NK-92 treated with Interleukin-12 subunit alpha and Interleukin-12 subunit beta, amount 100 ng/mL, for 24 hours (cell line): ENCODE measurements at places on chromosomes 5 and 9.

DNA sequence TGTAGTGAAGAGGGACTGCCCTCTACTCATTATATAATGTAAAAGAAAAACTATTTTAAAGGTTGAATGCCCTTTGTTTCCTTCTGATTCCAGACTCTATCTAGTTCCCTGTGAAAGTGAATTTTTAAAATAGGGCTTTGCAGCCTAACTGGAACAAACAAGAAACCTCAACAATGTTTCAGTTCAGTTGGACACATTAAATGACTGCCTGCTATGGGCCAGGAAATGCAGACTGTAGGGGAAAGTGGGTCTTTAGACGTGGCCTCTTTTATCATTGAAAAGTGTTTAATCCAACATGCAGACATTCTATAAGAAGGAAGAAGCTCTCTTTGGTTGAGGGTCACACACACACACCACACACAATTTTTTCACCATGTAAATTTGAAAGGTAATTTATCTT is 289.1 kb downstream of the ICE1 start:
- DNase-seq, result no peak

- no peak for DNase-seq
Measured at GRCh38 chr5:45642370-45642769, 53.8 kb downstream of the HCN1 start.

DNA sequence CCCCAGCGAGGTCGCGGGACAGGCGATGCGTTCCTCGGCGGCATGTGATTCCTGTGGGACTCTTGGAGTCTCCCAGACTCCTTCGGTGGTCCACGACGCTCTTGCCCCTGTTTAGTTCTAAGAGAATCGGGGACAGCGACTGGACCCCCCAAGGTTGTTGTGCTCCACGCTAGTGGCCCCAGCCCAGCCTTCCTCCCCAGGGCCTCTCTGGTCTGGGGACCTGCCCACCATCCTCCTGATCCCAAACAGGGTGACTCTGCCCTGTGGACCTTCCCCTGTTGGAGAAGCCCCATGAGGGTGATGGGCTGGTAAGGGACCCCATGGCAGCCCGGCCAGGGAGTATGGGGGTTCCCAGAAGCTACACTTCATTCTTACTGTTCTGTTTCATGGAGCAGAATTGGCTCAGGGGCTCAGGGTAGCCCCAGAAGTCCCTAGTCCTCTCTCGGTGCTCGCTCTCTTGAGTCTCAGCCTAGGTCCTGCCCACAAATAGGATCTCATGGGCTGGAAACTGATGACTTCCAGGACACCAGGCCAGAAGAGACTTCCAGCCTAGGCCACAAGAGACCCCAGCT is 880 bp downstream of the CARD19 start:
- no peak for DNase-seq

- DNase-seq, result no peak
Measured at GRCh38 chr9:100472788-100473275, at the start of gene TMEFF1. TSS of gene TMEFF1 (plus strand) at chr9:100473149. CDS start at chr9:100473545, 396 bp downstream.

- DNase-seq, result no peak
Measured at GRCh38 chr5:115467628-115468027, 76.9 kb downstream of the FEM1C start.

GRCh38 chr5:130052752-130053151 is 148.5 kb downstream of the CHSY3 start:
- DNase-seq, result no peak

DNA sequence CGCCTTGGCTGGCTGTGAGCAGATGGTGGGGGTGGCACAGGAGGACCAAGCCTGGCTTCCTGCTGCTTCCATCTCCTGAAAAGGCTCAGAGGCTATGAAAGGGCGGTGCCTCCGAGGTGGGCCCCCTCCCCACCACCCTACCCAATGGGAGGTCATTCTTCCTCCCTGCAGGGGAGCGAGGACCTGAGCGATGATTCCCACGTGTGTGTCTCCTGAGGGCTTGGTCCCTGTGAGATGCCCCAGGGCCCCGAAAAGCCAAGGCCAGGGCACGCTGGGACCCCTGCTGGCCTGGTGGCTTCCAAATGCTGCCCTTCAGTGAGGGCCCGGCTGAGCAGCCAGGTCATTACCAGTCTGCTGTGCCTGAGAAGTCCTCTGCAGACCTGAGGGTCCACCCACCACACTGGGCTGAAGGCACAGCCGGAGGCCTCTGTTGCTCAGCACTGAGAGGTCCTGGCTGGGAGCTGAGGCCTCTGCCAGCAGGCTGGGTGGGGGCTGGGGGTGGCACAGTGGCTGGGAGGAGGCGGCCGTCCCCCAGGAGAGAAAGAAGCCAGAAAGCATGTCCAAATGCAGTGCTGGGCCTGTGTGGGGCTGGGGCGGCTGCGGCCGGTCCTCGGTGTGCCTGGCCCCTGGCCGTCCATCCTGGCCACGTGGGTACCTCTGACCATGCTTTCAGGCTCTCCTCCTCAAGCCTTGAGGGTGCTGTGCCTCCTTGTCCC is 14.0 kb upstream of the SLC6A19 start:
- DNase-seq, result no peak

- no peak for DNase-seq
Measured at GRCh38 chr5:55694152-55694830, 17.8 kb downstream of the SLC38A9 start.

DNA sequence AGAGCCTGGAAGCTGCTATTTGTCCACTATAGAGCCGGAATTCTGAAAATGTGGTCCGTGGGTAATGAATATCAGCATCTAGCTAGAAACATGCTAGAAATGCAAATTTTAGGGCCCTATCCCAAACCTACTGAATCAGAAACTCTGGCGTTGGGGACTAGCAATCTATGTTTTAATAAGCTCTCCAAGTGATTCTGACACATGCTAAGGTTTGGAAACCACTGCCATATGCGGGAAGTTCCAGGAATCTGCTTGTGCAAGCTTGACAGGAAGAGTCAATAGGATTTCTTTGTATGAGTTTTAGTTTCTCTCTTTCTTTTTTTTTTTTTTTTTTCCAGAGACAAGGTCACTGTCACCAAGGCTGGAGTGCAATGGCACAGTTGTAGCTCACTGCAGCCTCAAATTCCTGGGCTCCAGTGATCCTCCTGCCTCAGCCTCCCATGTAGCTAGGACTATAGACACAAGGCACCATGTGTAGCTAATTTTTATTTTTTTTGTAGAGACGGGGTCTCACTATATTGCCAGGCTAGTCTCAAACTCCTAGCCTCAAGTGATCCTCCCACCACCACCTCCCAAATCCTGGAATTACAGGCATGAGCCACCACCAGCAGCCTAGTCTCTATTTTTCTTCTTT is 26.4 kb upstream of the CARNMT1 start:
- no peak for DNase-seq

GRCh38 chr5:153630546-153630945 is 140.1 kb downstream of the GRIA1 start:
- no peak for DNase-seq

DNA sequence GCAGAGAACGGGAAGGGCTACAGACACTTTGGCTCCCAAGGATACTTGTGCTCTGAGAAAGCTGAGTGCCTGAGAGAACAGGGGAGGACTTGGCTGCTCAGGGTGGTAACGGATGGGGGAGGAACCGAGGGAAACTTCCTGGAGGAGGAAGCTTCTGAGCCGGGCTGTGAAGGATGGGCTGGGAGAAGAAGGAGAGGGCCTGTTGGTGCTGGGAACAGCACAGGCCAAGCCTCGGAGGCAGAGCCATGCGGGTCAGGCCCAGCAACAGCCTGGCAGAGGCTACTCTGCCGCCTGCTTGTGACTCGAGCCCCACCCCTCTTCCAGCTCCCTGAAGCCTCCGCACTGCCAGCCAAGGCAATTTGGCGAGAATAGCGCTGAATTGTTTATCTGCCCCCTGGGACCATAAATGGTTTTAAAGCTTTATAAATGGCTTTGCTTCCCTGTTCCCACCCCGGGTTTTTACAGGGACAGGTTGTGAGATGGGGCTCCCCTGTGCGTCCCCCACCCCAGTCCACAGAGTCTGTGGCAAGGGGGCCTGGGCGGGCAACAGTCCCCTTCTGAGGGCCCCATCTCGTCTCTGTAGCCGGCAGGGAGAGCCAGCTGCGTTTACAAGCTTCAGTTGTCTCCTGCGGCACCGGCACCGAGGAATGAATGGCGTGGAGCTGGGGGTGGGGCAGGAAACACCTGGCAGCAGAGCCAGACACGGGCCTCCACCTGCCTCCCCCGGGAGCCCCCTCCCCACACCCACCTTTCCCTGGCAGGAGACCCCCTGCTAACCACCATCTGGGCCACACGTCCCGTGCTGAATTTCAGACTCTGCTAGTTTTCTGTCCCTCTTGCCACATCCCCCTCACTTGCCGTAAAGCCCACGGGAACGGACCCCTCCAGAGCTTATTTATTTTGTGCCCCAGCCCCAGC is 24.4 kb downstream of the FAM163B start:
- no peak for DNase-seq

DNA sequence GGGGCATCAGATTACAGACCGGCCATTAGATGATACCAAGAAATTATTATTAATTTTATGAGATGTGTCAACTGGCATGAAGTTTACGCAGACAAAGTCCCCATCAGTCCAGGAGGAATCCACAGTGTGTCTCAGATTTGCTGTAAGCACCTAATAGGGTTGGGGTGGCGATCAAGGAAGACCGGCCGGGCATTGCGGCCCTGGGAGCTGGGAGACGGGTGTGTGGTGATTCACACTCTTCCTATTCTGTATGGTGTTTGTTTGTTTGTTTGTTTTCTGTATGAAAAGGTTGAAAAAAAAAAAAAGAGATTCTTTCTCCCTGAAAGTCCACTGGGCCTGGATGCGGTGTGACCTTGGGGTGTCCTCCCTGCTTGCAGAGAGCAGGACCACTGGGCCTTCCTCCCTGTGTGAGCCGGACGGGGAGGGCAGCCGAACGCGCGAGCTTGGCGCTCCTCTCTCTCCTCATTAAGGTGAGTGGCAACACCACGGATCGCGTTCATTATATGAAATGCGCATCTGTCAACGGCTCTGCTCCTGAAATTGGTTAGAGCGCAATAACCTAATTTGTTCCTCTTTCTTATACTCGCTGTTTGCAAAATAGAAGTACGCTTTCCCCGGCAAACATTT is 15.1 kb downstream of the RASGEF1C start:
- no peak for DNase-seq

GRCh38 chr9:36249189-36249588 is 9.1 kb downstream of the GNE start:
- DNase-seq, result no peak

- DNase-seq, result no peak
Measured at GRCh38 chr5:41364346-41364745, 146.1 kb downstream of the PLCXD3 start.
